ENCODE measurements at places on chromosomes 4 and X.

DNA sequence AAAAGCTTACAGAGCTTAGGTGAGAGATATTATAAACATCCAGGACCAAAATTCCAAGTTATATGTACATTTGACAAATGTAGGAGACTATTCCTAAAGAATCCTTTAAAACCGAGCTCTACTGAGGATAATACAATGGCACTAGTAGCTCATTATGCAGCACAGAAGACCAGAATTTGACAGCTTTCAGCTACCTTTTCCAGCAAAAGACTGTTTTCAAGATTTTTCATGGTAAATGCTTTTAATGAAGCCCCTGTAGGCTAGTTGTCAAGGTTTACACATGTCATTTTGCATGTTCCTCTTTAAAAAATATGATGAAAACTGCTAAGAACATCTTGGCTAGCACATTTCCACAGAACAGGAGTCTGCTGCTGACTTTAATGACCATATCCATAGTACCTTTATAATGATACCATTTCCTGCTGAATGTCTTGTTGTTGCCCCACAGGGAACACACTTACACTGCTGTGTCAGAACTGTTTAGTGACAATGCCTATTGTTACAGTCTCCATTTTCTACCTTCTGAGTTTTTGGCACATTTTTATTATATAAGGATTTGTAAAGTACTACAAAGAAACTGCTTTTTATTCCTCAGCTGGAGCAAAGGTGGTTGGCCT is 1382.3 kb downstream of the RAPGEF2 start:
- no peaks in the 10 kb centered on the region for H3K36me3 ChIP-seq
- H3K4me3 ChIP-seq = no peak overlapping the region
- no peaks in the 10 kb centered on the region for H3K4me1 ChIP-seq
- H3K27ac ChIP-seq = no peak overlapping the region

GRCh38 chrX:41145920-41146608 is 60.8 kb downstream of the USP9X start:
- peaks cover 26% of the 10 kb centered on the region for H3K4me1 ChIP-seq
- peak overlapping the region; percentile 17 for H3K27ac ChIP-seq
- DNase-seq = peak; percentile 86
- peaks cover 27% of the 10 kb centered on the region for H3K36me3 ChIP-seq
- no peak overlapping the region for H3K4me3 ChIP-seq
- no peaks in the 10 kb centered on the region for H3K27me3 ChIP-seq

- peaks cover 8% of the 10 kb centered on the region for H3K4me1 ChIP-seq
- H3K27ac ChIP-seq = no peak overlapping the region
- H3K27me3 ChIP-seq = no peaks in the 10 kb centered on the region
- H3K36me3 ChIP-seq = no peaks in the 10 kb centered on the region
- H3K4me3 ChIP-seq = no peak overlapping the region
Observed at GRCh38 chr4:152369203-152369901, 166.5 kb downstream of the FBXW7 start.

- H3K36me3 ChIP-seq = no peaks in the 10 kb centered on the region
- H3K4me1 ChIP-seq = no peaks in the 10 kb centered on the region
- no peak overlapping the region for H3K4me3 ChIP-seq
Observed at GRCh38 chr4:144411119-144411518, 234.8 kb upstream of the HHIP start.

DNA sequence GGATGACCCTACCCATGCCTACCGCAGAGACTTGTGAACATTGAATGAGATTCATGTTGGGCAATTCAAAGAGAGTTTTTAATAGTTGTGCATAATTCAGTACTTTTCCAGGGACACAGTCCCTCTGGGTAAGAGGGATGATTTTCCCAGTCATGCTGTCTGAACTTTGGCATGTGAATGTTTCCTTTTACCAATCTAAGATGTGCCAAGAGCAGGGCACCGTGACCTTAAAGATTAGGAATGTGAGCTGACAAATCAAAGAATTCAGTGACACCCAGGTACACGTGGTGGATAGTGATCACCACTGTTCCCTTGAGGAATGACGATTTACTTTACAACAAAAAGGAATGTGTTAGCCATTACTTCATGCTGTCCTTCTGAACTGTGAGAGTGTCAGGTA is 515.6 kb downstream of the PPARGC1A start:
- H3K4me1 ChIP-seq = no peaks in the 10 kb centered on the region
- H3K4me3 ChIP-seq = no peak overlapping the region
- no peak overlapping the region for H3K27ac ChIP-seq
- H3K27me3 ChIP-seq = no peaks in the 10 kb centered on the region
- no peaks in the 10 kb centered on the region for H3K36me3 ChIP-seq

DNA sequence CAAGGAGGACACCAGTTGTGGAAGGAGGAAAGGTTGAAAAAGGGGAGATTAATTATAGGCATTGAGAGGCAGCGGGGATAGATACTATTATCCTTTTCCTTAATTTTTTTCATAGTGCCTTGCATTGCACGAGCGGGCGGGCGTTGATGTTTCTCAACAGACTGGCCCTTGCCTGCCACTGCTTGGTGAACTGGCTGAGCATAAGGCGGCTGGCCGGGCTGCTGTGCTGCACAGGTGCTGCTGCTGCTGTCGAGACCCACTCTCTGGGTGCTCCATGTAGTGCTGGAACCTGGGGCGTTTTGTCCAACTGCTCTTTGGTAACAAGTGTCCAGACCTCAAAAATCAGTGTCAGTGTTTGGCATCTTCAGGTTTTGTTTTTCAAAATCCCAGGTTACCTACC is 83.3 kb upstream of the PAQR3 start:
- H3K27ac ChIP-seq = no peak overlapping the region
- no peaks in the 10 kb centered on the region for H3K36me3 ChIP-seq
- DNase-seq = no peak
- no peak overlapping the region for H3K4me3 ChIP-seq

DNA sequence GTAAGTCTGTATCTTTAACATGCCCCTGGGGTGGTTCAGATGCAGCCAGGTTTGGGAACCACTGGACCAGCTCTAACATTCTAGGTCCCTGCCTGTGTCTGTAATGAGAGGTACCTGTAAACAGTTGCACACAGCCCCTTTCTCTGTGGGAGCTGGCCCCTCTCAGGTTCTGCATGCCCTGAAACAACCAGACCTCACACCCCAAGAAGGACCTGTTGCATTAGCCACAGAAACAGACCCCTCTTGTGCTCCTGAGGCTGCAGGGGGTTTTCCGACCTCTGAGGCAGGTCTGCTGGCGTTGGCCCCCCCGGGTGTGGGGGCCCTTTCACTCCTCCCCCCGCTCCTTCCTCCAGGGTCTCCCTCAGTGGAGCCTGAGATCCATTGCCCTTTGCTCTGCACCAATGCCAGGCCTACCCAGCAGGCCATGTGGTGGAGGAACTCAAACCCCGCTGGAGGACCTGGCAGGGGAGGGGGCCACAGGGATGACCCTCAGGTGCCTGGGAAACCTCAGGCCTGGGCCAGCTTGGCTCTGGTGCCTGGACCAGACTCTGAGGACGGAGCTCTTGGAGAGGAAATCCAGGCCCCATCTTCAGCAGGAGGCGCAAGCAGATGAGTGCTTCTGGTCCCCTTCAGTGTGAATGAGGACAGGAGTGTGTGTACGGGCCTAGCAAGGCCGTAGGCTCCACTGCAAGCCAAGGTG is 61.4 kb upstream of the PJA1 start:
- no peaks in the 10 kb centered on the region for H3K36me3 ChIP-seq
- no peak overlapping the region for H3K4me3 ChIP-seq
- no peaks in the 10 kb centered on the region for H3K27me3 ChIP-seq
- DNase-seq = no peak
- peaks cover 7% of the 10 kb centered on the region for H3K4me1 ChIP-seq
- H3K27ac ChIP-seq = no peak overlapping the region

- H3K27me3 ChIP-seq = no peaks in the 10 kb centered on the region
- no peak for DNase-seq
- no peak overlapping the region for H3K4me3 ChIP-seq
- H3K36me3 ChIP-seq = no peaks in the 10 kb centered on the region
- H3K27ac ChIP-seq = no peak overlapping the region
- peaks cover 6% of the 10 kb centered on the region for H3K4me1 ChIP-seq
Observed at GRCh38 chrX:20433388-20433775, 166.7 kb upstream of the RPS6KA3 start.

- no peaks in the 10 kb centered on the region for H3K36me3 ChIP-seq
- H3K27me3 ChIP-seq = no peaks in the 10 kb centered on the region
- no peak for DNase-seq
- H3K4me3 ChIP-seq = no peak overlapping the region
- H3K27ac ChIP-seq = no peak overlapping the region
Observed at GRCh38 chrX:40205471-40205870, 107.7 kb upstream of the BCOR start.

DNA sequence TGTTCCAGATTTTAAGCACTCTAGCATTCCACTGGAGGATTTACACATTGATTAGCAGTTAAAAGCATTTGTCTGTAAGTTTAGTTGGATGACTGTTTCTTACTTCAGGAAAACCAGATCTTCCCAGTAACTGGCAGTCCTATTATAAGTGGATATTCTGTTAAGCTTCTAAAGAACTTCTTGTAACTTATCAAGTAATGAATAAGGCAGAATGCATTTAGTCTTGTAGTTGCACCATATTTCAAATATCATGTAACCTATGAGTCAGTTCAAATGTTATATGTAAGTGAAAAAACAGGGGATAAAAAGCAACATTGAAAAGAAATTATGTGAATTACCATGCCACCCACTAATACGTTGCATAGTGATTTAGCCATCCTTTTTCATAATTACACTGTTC is 30.2 kb upstream of the TENM3 start:
- H3K36me3 ChIP-seq = no peaks in the 10 kb centered on the region
- no peak for DNase-seq
- no peak overlapping the region for H3K4me3 ChIP-seq
- no peaks in the 10 kb centered on the region for H3K4me1 ChIP-seq
- no peaks in the 10 kb centered on the region for H3K27me3 ChIP-seq
- no peak overlapping the region for H3K27ac ChIP-seq

DNA sequence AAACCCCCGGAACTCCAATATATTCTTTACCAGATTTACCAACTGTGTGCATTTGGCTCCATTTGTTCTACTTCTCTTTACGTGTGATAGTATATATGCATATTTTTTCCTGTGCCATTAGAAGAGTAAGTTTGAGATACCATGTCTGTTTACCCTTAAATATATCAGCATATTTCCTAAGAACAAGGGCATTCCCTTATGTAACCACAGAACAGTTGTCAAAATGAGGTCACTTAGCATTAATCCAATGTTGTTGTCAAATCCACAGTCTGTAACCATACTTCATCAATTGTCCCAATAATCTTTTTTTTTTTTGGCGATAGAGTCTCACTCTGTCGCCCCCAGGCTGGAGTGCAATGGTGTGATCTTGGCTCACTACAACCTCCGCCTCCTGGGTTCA is 55.2 kb downstream of the TBC1D14 start:
- H3K4me3 ChIP-seq = no peak overlapping the region
- H3K27me3 ChIP-seq = no peaks in the 10 kb centered on the region
- H3K27ac ChIP-seq = no peak overlapping the region
- no peak for DNase-seq

DNA sequence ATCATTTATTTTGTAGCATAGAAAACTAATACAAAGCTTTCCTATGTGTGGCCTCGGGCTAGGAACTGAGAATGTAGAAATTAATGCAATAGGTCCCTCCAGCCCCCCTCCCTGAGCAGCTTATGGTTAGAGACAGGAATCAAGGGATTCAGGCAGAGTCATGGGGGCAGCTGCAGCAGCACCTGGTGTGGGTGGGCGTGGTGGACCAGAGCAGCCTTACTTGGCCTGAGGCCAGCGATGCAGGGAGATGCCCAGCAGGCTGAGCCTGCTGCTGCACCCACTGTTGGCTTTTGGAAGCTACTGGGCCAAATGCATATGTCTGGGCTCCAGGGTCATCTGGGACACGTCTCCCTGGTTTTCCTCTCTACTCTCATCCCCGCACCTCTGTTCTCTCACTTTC is 74.0 kb downstream of the STK32B start:
- no peak overlapping the region for H3K27ac ChIP-seq
- no peak overlapping the region for H3K4me3 ChIP-seq
- no peak for DNase-seq
- 0 out of 2 replicates have a peak, but pooled peaks cover 1% of the 10 kb centered on the region for H3K4me1 ChIP-seq

DNA sequence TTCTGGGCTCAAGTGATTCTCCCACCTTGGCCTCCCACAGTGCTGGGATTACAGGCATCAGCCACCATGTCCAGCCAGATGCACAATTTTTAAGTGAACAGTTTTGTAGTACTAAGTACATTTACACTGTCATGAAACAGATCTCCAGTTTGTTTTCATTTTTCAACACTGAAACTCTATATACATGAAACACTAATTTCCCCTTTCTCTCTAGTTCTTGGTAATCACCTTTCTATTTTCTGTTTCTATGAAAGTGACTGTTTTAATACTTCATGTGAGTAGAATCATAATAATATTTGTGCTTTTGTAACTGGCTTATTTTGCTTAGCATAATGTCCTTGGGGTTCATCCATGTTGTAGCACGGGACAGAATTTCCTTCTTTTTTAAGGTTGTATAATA is 237.4 kb downstream of the CAMK2D start:
- peaks cover 36% of the 10 kb centered on the region for H3K36me3 ChIP-seq
- H3K4me1 ChIP-seq = no peaks in the 10 kb centered on the region
- H3K4me3 ChIP-seq = no peak overlapping the region
- no peak overlapping the region for H3K27ac ChIP-seq
- no peak for DNase-seq

DNA sequence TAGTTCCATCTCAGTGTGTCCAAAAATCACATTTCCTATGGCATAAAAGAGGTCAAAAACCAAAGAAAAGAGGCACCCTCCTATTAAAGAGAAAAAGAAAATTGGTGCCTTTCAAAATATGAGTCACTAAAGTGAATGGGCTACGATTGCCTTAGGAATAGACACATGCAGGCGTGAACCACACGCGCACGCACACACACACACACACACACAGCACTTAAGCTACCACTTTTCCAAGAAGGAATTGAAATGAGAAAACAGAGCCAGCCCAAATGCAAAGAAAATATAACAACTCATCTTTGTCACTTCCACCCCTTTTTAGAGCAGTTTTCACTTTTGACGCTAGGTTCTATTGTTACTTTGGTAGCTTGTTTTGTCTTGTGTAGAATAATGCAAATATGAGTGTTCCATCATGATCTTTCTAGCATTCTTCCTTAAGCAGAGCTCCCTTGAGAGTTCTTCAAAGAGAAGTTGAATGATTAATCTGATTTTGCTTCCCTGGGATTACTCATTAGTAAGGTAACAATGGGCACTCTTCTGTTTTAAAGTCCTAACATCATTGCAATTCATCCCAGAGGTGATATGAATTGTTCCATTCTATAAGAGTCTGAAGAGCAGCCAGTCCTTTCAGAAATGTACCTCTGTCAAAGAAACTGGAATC is 239.2 kb upstream of the GNPDA2 start:
- no peaks in the 10 kb centered on the region for H3K27me3 ChIP-seq
- H3K36me3 ChIP-seq = no peaks in the 10 kb centered on the region
- no peak overlapping the region for H3K27ac ChIP-seq
- DNase-seq = no peak

GRCh38 chr4:185772391-185773093 is 39.5 kb downstream of the SORBS2 start:
- peaks cover 32% of the 10 kb centered on the region for H3K4me1 ChIP-seq
- no peak for DNase-seq
- no peak overlapping the region for H3K4me3 ChIP-seq
- no peak overlapping the region for H3K27ac ChIP-seq

GRCh38 chr4:30265716-30266115 is 454.5 kb upstream of the PCDH7 start:
- no peak overlapping the region for H3K4me3 ChIP-seq
- H3K27ac ChIP-seq = no peak overlapping the region
- H3K36me3 ChIP-seq = no peaks in the 10 kb centered on the region
- no peaks in the 10 kb centered on the region for H3K27me3 ChIP-seq

All from GM23248 (cell line).